ENCODE measurements at places on chromosomes 1 and 21.

DNA sequence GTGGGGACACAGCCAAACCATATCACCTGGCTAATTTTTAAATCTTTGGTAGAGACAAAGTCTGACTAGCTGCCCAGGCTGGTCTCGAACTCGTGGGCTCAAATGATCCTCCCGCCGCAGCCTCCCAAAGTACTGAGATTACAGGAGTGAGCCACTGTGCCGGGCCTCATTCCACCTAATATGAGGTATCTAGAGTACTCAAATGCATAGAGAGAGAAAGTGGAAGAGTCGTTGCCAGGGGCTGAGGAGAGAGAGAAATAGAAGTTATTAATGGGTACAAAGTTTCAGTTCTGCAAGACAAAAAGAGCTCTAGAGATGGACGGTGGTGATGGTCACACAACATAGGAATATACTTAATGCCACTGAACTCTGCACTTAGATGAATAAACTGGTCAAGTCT, 119.6 kb downstream of the TOMM20 start:
- DNase-seq = no peak

GRCh38 chr1:71462247-71462646, 381.4 kb upstream of the ZRANB2 start:
- DNase-seq = no peak

DNA sequence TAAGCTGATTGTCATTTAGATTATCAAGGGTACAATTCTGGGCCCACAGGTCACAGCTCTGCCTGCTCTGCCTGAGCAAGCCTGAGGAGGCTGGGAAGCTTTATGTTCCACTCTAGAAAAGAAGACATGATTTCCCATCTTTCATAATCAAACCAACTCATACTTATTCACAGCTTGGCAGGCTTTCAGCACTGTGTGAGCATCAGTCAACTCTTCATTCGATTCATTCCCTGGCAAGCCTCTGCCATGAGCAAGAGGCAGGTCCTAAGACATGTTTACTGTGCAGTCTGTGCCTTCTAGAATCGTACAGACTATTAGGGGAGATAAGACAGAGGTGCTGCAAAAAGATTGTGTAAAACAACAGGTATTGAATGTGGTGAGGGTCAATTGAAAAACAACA, 24.5 kb upstream of the KIRREL1 start:
- no peak for DNase-seq

- no peak for DNase-seq
Measured at GRCh38 chr1:155282488-155283091, 5.3 kb downstream of the HCN3 start.

GRCh38 chr21:38599381-38599975, 101.2 kb upstream of the ERG start:
- DNase-seq = no peak

DNA sequence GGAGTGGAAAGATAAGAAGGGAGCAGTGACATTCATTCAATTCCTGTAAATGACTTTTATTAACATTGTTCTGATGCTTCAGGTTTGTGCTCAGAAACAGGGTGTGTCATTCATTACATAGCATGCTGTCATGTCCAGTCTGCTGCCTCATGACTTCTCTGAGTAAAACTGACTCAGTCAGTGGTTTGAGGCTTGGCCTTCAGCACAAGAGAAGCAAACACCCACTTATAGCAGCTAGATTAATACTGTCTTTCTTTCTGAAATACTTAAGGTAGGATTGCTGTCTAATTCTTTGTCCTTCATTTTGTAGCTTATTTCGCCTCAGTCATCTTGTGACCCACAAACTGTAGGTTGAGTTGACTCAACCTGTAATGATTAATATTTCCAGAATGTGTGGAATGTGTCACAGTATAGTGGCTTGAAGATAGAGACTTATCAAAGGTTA, 32.9 kb downstream of the RASAL2 start:
- DNase-seq = no peak

DNA sequence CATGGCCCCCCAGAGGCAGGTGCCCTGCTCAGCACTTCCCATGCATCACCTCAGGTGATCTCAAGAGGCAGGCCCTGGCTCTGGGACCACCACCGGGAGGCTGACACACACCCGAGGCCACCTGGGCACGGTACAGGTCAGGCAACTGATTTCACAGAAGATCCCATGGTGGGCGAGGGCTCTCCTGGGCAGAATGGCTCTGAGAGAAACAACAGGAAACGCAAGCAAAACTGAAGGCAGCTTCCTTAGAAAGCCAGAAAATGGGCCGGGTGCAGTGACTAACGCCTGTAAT, 11.4 kb upstream of the SKI start:
- no peak for DNase-seq

DNA sequence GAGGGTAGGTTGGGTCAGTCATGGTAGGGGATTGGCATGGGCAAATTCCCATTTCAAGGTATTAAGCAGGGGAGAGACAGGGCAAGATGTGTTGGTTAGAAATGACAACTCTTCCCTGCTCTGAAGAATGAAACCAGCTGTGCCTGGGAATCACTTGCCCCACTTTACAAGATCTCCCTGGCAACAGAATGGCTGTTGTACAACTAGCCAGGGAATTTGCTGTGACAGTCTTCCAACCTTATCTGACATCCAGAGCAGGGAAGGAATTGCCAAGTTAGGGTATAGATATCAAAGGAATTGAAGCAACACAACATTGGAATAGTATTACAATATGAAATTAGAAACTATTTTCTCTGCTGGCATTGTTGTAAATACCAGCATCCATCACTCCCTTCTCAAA, 154.7 kb downstream of the CACNA1E start:
- no peak for DNase-seq

DNA sequence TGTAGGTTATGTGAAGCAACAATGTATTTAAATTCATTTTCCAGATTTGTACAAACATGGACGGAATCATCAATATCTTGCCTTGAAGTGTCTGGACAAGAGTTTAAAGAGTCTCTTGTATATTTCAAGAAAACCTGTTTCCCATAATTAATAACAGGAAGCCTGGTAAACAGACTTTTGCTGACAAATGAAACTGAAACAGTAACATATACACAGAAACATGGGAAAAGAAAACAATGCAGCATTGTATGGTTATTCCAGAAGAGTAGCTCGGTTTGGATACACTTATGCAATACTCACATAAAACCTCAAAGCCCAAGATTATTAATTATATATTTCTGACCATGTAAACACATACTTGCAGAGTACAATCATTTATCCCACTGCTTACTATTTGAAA, 265.5 kb downstream of the PTPRC start:
- no peak for DNase-seq

GRCh38 chr1:164836614-164837018, 277.6 kb downstream of the PBX1 start:
- DNase-seq = no peak

DNA sequence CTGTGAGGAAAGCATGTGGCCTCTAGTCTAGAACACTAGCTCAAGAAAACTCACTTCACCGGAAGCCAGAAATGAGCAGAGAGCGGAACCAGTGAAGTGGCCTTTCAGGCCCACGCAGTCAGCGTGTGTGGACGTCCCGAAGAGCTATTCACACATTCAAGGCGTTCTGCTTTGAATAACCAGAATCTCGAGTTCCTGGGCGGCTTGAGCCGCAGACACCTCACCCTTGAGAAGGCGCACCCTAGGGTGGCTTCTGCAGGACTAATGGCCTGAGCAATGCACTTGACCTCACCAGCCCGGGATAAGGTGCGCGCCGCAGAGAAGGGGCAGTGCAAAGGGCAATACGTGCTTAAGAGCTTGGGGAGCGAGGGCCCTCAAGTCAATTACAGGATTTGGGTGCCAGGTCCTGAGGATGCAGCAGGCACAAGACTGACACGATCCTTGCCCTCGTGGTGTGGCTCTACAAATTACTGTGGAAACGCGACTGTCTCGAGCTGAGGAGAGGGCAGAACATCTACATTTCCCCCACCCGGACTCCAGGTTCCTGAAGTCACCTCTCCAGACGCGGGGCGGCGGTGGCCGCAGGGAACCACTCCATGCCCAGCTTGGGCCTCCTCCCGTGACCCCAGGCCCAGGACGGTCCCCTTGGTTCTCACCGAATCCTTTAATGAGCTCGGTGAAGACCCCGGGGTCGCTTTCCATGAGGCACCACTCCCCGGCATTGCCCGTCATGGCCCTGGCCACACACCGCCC, 455 bp downstream of the UCHL5 start:
- peak; percentile 1 for DNase-seq

GRCh38 chr1:201681375-201681774, 142.4 kb downstream of the NAV1 start:
- no peak for DNase-seq

- no peak for DNase-seq
Measured at GRCh38 chr1:2025491-2025981, 6.4 kb downstream of the GABRD start.

DNA sequence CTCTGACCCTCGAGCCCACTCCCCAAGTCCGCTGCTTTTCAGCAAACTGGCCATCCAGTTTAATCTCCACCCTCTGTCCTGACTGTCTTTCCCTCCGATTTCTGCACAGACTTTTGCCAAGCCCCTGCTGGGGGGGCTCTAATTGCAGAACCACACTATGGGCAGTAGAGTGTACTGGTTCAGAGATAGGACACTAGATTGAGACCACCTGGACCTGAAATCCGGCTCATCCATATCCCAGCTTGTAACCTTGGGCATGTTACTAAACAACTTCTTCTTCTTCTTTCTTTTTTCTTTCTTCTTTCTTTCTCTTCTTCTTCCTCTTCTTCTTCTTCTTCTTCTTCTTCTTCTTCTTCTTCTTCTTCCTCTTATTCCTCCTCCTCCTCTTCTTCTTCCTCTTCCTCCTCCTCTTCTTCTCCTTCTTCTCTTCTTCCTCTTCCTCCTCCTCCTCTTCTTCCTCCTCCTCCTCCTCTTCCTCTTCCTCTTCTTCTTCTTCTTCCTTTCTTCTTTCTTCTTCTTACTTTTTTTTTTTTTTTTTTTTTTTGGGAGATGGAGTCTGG, 7.7 kb downstream of the LRRC71 start:
- no peak for DNase-seq

DNA sequence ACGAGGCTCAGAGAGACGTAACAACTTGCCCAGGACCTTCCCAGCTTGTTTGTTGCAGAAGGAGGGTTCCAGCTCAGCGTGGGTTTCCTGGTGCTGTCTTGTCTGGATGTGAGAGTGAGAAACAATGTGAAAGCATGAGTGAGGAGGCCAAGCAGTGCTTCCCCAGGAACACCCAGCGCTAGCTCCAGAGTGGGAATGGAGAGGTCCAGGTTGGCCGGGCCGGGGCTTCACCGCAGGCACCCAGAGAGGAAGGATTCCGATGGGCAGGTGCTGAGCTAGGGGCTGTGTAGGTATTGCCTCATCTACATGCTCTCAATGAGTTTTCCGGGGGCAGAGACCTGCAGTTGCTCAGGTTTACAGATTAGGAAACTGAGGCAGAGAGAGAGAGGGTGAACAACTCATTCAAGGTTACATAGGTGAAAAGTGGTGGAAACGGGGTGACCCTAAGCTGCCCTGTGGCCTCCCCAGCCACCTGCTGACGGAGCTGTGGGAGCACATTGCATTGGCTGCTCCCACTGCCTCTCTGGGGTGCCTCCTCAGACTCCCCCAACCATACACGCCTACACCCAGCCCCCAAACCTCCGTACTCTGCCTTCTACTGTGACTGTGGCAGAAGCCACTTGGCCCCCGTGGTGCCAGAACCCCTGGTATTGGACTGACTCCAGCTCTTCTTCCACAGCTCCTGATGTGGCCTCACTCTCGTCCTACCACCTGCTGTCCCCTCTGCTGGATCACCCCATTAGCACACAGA, 51.2 kb downstream of the B3GALT5 start:
- no peak for DNase-seq

- no peak for DNase-seq
Measured at GRCh38 chr1:231419147-231419546, 2.9 kb downstream of the EGLN1 start.

DNA sequence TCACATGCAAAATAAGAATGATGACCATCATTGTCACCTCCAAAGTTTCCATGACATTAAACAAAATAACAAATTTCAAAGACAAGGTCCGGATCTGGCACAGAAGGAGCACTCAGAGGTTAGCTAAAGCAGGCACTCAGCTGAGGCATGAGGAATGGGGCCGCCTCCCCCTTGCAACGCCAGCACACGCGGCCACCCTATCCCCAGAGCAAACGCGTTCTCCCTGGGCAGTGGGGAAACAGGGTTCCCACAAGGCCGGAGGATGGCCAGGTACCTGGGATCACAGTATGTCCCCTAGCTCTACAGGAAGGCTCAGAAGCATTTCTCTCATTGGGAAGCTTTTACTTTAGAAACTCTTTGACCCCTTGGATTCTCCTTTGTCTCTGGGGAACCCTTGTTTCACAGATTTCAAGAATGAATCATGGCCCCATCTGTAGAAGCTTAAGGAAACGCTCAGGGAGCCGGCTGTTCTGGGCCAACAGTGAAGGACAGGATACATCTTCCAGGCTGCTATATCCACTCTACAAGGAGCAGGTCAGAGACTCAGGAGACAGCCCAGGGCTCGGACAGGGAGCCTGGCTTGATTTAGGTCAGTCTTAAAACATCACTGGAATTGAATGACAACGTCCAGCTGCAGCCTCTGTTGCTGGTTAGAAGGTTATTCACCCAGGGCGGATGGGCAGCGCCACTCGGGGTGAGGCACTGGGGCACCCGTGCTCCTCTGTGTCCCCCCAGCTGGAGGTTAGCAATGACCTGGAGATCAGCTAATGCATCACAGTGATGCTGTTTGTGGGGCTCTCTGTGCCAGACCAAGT, 496.4 kb downstream of the NPHP4 start:
- DNase-seq = no peak

DNA sequence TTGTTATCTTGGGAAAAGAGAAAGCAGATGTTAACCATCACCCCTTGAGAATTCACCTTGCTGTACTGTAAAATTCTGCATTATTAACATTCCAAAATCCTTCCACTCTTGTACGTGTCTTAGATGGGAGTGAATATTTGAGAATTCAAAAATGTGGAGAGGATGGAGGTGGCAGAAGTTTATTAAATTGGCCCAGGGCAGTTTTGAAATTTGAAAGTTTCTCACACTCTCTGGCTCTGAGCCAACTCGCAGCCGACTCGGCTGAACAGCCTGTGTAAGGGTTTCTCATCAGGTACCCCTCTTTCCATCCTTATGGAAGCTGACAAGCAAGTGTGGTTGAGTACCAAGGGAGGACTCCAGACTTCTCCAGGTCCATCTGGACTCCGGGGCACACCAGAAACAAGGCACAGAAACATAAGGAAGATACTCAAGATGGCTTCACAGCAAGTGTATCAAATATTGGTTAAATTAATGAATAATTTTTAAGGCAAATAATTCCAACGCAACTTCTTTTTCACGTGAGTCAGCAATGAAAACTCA, 45.1 kb downstream of the RRAGC start:
- DNase-seq = no peak

DNA sequence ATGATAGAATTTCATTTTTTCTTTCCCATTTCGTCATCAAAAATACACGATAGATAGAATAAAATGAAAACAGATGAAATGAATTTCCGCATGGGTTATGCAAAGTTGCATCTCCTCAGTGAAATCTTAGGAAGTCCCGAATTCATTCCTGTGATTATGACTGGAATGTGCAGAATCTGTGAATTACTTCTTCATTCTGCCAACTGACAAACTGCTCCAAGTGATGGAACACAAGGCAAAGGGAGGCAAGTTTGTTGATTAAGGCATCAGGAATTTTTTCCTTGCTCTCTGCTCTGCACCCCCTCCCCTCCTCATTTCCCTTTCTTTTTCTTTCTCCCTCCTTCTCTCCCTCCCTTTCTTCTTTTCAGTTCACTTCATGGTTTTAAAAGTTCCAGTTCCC, 37.0 kb upstream of the ADGRL4 start:
- DNase-seq = no peak
